ENCODE measurements at places on chromosomes 6 and 20.

GRCh38 chr20:5122873-5123260 is 3.1 kb upstream of the PCNA start:
- no peak for DNase-seq

DNA sequence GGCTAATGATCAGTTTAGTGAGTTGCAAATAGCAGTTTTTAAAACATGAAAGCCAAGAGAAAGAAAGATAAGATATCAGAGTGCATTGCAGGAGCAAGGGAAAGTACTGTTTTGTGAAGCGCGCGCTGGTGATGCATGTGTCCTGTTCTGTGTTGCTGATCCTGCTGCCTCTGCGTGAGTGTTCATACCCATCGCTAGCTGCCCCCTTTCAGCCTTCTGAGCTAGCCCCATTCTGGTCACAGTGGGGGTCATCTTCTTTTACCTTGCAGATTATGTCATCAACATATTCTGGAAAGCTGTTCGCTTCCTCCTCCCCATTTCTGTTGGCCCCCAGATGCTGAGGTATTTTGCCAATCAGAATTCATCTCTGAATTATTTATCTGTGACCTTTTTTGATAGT is 1.9 kb downstream of the MRAP2 start:
- no peak for DNase-seq

DNA sequence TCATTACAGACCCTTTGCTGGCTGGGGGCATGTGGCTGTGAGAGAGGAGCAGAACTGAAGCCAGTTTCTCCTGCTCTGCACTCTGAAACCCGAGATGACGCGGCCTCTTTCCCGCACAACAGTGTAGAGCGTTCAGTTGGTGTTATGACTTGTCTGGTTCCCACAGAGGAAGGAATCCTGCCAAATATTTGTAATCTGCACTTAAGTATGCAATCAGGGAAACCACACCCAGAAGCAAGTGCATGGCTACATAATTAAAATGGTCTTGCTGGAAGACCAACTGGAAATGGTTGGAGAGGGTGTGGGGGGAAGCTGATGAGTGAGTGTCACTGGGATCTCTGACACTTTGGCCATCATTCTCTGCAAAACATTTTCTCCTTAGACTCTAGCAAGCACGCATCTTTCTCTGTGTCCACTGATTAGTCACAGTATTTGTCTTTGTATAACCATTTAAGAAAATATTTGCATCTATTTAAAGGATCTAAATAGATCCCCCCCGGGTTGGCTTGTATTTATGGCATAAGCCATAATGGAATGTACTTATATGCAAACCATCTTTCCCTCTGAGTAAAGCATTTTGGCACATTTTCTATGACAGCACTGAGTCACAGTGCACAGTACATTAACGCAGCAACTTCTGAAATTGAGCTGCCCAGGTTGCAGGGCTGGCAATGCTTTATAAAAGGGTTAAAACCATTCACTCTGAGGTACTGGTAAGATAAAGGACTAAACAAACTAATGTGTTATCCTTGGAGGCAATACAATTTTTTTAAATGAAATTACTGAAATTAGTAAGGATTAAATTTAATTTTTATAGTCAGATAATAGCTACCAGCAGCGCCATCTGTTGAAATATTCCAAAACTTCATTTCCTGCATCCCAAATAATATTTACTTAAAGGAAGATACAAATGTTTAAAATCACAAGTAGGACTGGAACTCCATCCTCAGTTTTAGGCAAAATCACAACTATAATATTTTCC is 76.7 kb downstream of the FOXC1 start:
- no peak for DNase-seq

DNA sequence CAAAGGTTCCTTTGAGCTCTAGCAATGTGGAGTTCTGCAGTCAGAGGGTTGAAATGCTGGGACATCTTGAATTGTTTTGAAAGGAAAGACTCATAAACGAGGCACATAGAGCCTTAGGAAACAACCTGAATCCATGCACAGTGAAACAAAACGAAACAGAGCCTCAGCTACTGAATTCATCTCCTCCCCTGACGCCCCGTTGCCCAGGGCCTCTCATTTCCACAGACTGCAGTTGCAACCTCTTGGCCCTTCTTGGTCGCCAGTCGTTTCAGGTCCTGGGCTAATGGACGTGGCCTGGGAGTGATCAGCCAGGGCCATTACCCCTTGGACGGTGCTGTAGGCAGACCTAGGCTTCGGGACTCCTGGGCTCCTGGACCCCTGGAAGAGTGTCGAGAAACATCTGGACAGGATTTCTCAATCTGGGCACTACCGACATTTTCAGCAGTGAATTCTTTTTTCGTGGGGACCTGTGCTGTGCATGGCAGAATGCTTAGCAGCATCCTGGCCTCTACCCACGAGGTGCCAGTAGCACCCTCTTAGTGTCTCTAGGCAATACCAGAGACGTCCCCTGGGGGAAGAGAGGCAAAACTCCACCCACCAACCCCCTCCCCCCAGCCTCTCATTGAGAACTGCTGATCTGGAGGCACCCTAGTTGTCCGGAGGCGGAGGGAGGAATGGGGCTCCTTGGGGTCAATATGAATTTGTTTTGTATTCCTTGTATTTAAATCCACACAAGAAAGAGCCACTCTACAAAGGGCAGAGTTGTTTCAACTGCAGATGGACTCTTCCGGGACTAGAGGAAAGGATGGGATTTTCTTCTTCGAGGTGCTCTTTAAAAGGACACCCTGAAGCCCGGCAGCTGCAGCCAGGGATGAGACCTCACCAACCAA is 50.2 kb downstream of the TMEM242 start:
- peak; percentile 39 for DNase-seq

GRCh38 chr6:168158980-168159349 is 80.0 kb upstream of the FRMD1 start:
- DNase-seq: no peak

- DNase-seq: no peak
Observed at GRCh38 chr6:8506126-8506525, 70.8 kb upstream of the SLC35B3 start.

Data from stimulated activated naive CD8-positive, alpha-beta T cell treated with anti-CD3 and anti-CD28 coated beads, Interleukin-15, amount 100 ng/mL, for 72 hours (primary cell).